D341Med (cell line): ENCODE measurements at places on chromosomes 1 and 21.

DNA sequence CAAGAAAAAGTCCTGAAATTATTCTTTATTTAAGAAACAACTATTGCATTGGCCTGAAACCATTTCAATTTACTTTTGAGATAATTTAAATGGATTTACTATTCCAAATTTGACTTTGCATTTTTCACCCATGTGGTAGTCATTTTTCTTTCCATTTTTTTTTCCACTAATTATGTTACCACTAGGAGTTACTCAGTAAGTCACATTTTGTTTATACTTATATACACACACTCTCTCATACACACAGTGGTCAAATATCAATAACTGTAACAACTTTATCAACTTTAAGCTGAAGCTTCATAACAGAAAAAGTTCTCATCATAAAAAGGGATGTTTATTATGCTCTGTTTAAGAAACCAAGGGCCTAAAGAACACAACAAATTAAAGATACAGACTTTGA is 222.8 kb downstream of the SIPA1L2 start:
- DNase-seq: no peak

GRCh38 chr1:36304970-36305914 is 926 bp upstream of the SH3D21 start:
- DNase-seq: no peak

GRCh38 chr1:30966690-30967369 is 58.3 kb upstream of the SDC3 start:
- DNase-seq: peak; percentile 47

- DNase-seq: peak; percentile 60
These were observed 24.0 kb upstream of the CPT2 start for GRCh38 chr1:53172426-53173128.

GRCh38 chr21:43321111-43321510 is 105.8 kb downstream of the SIK1 start:
- DNase-seq: no peak

DNA sequence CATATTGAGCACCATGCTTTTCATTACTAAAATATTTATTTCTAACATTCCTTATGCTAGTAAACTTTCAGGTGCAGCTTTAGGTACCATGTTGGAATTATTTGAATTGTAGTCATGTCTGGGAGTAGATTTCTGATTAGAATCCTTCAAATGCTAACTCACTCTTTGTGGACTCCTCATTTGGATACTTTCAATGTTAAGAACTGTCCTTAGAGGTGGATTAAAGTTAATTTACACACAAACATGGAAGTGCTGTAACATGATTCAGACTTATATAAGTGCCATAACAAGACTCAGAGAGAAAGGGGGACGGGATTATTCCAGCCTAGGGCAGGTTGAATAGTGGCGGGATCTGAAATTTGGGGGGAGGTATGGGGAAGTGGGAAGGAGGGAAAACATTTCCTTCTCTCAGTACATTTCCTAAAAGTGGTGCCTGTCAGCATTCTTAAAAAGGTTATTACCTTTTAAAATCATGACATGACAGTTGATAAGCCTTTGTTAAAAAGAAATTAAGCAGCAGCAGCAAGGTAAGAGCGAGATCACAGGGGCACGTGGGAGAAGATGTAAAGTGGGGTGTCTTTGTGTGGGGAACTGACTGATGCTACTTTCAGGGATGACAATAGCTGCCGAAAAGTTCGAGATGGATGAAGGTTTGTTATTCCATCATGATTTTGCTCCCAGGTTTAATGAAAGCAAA is 44.4 kb downstream of the HHAT start:
- DNase-seq: no peak

GRCh38 chr1:53944469-53945182 is 873 bp downstream of the IFT25 start:
- no peak for DNase-seq

DNA sequence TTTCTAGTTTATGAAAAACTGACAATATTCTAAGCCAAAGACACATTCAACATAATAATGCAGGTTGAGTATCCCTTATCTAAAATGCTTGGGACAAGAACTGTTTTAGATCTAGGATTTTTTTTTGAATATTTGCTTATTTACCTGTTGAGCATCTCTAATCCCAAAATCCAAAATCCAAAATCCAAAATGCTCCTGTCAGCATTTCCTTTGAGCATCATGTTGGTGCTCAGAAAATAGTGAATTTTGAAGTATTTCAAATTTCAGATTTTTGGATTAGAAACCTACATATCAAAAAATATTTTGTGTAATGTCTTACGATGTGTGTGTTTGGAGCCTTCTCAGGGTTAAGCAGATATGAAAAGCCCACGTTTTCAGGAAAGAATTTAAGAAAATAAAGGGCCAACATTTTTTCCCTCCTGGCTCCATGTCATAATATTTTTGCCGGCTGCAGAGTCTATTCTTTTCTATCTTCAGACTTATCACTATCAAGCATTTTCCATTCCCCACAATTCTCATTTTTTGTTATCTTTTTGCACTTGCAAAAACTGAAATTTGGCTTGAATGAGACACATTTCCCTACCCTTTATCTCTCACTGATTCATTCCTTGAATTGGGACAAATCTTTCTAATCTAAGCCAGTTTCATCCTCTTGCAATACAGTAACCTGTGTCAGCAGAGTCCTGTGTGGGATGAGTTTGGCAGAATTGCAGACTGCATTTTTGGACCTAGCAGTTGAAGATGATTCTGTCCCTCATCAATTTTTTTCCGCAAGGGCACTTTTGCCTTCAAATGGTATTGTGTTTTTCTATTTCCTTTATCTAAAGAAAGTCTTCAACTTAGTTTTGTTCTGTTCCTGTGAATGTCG is 233.9 kb downstream of the DISC1 start:
- DNase-seq: no peak

- no peak for DNase-seq
These were observed 461.9 kb downstream of the CAMTA1 start for GRCh38 chr1:7247158-7247557.

DNA sequence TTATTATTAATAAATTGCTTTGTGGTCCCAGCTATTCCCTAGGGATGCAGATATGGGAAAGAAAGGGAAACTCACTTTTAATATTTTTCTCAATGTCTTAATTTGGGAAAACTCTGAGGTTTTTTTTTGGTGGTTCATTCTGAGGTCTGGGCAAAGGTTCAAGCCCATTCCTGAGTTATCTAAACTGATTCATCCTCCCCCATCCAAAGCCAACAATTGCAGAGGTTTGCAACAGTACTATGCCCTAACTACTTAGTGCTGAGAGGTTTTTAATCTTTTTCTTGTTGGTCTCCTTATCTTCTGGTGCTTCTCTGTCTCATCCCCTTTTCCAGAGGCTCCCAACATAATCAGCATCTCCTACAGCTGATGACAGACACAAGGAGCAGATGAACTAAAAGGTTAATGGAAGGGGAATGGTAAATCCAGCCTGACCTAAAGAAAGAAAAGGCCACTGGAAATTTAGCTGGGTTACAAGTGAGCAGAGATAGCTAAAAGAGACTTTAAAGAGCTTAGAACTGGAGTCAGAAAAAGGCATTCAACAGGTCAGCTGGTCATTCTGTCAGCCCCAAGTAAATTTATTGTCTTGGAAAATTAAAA is 390.4 kb downstream of the TGFB2 start:
- no peak for DNase-seq

- no peak for DNase-seq
These were observed 1.6 kb downstream of the ZNF648 start for GRCh38 chr1:182059936-182060335.

DNA sequence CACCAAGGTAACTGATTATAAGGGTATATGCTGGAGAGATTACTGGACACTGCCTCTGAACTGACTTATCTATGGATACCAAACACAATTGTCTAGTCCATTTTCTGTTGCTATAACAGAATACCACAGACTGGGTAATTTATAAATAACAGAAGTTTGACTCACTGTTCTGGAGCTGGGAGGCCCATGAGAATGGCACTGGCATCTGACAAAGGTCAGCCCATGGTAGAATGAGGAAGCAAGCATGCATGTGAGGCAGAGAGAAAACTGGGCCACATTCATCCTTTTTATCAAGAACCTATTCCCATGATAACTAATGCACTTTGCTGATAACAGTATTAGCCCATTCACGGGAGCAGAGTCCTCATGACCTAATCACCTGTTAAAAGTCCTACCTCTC is 37.4 kb downstream of the FCER1A start:
- no peak for DNase-seq

GRCh38 chr1:59393211-59394180 is 96.6 kb downstream of the FGGY start:
- peak; percentile 24 for DNase-seq

DNA sequence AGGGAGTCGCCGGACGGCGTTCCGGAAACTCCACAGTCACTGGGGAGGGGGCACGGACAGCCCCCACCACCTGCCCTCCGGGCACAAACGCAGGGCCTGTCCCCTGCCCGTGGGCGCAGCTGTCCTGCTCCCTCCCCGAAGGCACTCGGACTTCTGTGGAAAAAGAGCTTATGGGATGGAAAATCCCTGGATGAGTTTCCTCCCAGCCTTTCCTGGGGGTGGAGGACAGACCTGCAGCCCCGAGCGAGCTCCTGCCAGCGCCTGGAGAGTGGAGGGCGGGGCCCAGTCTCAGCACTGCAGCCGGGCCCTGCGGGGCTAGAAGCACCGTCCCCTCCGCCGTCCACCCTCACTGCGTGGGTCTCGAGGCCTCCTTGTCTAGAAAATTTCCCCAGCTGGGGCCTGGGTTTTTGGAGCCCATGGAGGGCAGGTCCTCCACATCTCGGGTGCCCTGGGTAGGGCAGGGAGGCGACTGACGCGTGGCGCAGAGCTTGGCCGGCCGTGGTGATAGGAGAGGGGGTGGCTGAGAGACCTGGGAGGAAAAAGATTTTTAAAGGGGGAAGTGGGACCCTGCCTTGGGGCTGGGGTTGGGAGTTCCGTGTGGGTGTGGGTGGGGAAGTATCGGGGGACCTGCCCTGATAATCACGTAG is 6.4 kb upstream of the COL6A1 start:
- DNase-seq: no peak

DNA sequence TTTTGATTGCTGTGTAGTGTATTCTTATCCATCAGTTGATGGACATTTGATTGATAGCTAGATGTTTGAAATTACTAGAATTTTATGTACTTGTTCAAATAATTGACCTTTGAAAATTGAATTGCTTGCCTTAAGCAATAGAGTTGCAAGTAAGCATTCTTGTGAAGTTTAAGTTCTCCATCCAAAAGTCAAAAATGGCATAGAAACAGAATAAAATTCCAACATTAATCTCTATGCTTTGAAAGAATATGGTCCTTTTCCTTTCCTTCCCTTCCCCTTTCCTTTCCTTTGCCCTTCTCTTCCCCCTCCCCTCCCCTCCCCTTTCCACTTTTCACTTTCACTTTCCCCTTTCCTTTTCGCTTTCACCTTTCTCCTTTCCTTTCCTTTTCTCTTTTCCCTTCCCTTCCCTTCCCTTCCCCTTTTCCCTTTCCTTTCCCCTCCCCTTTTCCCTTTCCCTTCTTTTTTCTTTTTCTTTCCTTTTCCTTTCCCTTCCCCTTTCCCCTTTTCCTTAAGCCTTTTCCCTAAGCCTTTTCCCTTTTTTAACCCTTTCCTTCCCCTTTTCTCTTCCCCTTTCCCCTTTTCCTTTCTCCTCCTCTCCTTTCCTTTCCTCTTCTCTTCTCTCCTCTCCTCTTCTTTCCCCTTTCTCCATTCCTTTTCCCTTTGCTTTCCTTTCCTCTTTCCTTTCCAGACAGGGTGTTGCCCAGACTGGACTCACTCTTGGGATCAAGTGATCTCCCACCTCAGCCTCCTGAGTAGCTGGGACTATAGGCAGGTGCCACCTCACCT is 67.4 kb downstream of the SASS6 start:
- DNase-seq: no peak

- DNase-seq: no peak
These were observed 23.4 kb upstream of the IKBKE start for GRCh38 chr1:206446688-206447421.

GRCh38 chr1:156838972-156839371 is 19.9 kb downstream of the INSRR start:
- peak; percentile 86 for DNase-seq

GRCh38 chr1:36517011-36517771 is 34.5 kb upstream of the CSF3R start:
- DNase-seq: peak; percentile 59

GRCh38 chr21:36973986-36974850 is 7.7 kb upstream of the HLCS start:
- no peak for DNase-seq

DNA sequence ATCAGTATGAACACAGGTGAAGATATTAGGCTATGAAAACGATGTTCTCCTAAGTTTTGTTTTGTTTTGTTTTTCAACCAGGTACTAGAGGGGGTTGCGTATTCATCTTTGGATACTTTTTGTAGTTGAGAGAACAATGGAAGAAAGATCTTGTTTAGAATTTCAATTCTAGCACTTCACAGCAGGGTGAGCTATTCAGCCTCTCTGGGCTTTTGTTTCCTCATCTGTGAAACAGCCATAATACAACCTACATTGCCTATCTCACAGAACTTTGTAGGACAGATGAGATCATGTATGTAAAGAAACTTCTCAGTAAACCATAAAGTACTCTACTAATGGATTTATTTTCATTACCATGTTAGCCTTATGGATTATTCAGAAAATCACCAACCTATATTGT is 199.5 kb downstream of the GPATCH2 start:
- DNase-seq: no peak

GRCh38 chr1:174743654-174744561 is 255.8 kb upstream of the CACYBP start:
- peak; percentile 39 for DNase-seq

DNA sequence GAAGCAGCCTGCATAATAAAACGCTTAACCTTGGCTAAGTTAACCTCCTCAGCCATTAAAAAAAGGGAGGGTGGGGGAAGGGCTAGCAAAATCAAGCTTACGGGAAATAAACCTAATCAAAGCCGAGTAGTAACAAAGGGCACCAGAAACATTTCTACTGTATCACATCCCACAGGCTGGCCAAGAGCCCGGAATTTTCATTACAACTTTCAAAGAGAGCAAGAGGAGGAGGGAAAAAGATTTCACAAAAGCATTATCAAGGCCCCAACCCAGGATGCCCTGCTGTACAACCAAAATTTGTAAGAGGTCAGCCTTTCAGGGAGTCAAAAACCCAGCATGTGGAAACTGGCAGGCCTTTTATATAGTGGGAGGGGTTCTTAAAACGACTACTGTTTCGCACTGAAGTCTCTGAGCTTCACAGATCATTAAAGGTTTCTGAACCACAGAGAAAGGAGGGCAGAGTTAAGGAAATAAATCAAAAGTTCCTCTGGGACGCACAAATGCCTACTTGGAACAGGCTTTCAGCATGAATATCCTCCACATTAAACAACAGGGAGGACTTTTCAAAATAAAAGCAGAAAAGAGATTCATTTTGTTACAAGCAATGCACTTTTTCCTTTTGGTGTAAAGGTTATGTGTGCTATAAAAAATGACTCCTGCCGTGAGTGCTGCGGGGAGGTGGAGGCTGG is 90.4 kb downstream of the SLC45A1 start:
- no peak for DNase-seq

DNA sequence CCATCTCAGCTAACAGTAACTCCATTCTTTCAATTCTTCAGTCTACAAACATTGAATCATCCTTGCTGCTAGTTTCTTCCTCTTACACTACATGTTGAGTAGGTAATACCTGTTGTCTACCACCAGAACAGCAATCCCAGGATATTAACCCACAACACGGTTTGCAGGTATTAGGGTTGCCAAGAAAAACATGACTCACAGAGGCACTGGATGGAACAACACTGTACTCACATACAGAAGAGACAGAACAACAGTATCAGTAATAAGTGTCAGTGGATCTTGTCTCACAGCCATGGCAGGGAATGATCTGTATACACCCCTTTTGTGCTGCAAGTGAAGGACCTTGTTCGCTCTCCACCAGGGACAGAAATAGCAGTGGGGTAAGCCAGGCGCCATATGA is 212.1 kb downstream of the GPR52 start:
- no peak for DNase-seq
